ENCODE measurements at places on chromosomes 3 and 15.

- no peak for DNase-seq
These were observed 462.2 kb upstream of the CFAP20DC start for GRCh38 chr3:59512066-59512465.

GRCh38 chr15:93060336-93061248, 28.4 kb downstream of the RGMA start:
- DNase-seq: no peak

GRCh38 chr3:98025392-98025945, 9.6 kb downstream of the GABRR3 start:
- DNase-seq: no peak

GRCh38 chr3:12394569-12395271, 89.6 kb upstream of the TSEN2 start:
- DNase-seq: no peak

GRCh38 chr3:25834346-25834745, 44.5 kb downstream of the OXSM start:
- DNase-seq: no peak

GRCh38 chr3:149152420-149152819, 23.0 kb downstream of the HPS3 start:
- DNase-seq: no peak

DNA sequence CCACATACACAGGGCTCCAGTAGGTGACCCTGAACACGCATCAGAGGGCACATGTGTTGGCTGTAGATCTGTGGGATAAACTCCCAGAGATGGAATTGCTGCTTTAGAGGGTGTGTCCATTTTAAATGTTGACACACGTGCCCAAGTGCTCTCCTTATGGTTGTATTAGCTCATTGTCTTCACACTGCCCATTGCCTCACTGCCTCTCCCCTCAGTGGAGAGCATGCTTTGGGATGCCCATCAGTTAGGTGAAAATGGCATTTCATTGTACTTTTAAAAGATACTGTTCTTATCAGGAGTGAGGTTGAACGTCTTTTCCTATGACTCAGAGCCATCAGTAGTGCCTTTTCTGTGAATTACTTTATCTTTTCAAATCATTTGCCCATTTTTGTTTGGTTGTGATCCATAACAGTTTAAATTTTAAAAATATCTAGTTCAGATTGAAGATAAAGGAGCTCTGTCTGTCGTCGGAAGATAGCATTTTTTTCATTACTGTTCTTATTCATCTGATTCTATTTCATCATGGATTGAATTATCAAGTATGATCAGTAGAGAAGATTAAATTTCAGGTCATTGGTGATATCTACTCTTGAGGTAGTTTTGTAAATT, 120.7 kb downstream of the CHDH start:
- DNase-seq: no peak

DNA sequence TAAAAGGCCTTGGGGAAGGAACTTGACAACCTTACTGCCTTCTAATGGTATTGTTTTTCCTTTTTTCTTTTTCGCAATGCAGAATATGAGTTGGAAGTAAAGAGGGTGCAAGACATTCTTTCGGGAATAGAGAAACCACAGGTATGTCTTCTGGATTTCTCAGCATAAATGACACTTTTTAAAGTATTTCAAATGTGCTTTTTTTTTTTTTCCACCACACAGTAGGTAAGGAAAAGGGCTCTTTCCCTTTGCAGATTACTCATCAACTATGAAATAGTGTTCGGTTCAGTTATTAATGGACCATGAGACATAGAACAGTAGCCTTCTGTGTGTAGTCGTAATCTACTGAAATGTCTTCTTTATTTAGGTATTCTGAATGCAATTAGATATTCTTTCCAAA, 162.4 kb downstream of the GHSR start:
- no peak for DNase-seq

- peak; percentile 15 for DNase-seq
These were observed 9.2 kb downstream of the EIF3J start for GRCh38 chr15:44545913-44546802.

DNA sequence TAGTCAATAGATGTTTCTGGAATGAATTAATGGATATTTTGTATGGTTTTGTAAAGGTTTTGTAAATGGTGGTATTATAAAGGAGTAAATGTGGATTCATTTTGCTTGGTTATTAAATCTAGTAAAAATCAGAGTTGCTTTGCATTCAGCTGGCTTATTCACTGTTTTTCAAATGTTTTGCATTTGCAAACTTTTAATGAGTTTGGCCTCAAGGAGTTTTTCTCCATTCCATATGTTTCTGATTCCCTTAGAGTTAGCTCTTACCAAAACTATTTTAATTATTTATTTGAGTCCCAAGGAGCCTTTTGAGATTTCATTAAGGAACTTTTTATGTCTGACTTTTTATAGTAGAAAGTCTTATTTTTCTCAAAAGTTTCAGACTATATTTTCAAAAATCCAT, 992.2 kb downstream of the DIPK2A start:
- no peak for DNase-seq

DNA sequence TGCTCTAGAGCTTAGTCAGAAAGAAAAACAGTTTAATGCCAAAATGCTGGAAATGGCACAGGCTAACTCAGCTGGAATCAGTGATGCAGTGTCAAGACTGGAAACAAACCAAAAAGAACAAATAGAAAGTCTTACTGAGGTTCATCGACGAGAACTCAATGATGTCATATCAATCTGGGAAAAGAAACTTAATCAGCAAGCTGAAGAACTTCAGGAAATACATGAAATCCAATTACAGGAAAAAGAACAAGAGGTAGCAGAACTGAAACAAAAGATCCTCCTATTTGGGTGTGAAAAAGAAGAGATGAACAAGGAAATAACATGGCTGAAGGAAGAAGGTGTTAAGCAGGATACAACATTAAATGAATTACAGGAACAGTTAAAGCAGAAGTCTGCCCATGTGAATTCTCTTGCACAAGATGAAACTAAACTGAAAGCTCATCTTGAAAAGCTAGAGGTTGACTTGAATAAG, 150.5 kb upstream of the LRRFIP2 start:
- no peak for DNase-seq
